ENCODE measurements at places on chromosomes 1 and 21.

GRCh38 chr1:228900886-228901392 is 165.7 kb downstream of the RHOU start:
- DNase-seq, result no peak

GRCh38 chr1:50454911-50455310 is 31.7 kb upstream of the DMRTA2 start:
- no peak for DNase-seq

DNA sequence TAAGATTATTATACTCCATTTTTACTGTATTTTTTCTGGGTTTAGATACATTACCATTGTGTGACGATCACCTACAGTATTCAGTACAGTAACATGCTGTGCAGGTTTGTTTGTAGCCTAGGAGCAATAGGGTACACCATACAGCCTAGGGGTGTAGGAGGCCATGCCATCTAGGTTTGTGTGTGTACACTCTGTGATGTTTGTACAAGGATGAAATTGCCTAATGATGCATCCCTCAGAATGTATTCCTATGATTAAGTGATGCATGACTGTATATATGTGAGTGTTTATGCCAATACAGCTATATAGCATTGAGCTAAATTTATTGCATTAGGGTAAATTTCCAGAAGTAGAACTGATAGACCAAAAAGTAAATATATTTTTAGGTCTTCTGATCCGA is 23.3 kb downstream of the TUFT1 start:
- DNase-seq, result no peak

DNA sequence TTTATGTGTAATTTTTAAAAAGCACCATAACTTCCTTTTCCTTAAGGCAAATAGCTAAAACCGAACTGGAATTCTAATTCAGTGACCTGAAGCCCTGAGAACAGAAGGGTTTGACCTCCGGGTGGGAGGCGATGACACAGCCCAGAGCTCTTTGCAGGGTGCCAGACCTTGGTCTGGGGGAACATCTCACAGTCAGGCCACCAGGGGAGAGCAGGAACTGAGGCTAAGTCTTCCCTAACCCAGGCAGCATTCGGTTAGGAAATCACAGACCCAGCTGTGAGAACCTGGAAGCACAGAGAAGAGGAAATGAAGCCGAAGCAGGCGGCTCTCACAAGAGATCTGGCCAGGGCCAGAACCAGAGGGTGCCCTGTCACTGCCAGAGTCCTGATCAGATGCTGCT is 444.8 kb downstream of the TTLL7 start:
- DNase-seq, result no peak

GRCh38 chr1:152786077-152786476 is at the start of gene LCE1E:
Gene LCE1E (plus strand): TSS chr1:152786257. CDS start chr1:152787300, 1,043 bp downstream.
- peak; percentile 6 for DNase-seq

DNA sequence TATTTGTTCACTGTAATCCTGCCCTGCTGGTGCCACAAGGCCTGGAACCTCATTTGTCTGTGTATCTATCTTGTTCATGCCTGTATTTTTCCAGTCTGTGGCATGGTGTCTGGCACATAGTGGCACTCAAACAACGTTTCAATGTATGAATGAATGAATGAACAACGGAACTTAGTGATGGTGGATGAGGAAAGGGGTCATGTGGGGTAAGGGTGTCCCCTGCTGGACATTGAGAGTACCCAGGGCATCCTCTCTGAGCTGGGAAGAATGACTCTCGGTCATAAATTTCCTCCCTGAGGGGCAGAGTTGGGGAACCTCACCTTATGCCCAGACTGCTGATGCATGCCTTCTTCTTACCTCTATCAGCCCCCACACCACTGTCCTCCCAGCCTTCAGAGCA is 18.9 kb upstream of the ZNF683 start:
- DNase-seq, result no peak

DNA sequence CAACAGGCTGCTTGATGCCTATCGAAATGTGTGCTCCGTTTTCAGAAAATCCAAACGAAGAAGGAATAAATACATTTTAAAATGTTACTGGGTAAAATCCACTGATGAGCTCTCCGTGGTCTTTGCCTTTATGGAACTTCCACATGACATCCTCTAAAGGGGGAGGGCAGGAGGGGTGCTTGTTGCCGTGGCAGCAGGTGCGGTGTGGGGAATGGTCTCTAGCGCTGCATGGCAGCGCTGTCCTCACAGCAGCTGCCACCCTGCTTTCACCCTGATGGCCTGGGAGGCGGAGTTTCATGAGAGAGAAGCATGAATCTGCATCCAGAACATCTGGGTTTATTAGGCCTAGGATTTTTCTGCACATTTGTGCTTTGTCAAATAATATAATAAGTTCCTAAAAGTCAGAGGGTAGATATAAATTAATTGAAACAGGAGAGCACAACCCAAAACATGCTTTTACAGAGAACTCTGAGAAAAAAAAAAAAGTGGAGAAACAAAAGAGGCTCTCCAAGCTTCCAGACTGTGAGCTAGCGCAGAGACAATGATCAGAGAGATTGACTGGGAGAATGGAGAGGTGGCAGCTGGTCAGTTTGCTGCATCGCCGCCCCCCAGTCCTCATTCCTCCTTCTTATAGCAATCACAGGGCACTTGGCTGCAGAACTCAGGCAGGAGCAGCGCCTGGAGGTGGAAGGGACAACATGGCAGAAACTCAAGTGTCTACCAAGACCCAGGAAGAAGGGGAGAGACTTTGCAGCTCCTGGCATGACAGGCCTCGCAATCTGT is 228.6 kb downstream of the DSCAM start:
- no peak for DNase-seq

DNA sequence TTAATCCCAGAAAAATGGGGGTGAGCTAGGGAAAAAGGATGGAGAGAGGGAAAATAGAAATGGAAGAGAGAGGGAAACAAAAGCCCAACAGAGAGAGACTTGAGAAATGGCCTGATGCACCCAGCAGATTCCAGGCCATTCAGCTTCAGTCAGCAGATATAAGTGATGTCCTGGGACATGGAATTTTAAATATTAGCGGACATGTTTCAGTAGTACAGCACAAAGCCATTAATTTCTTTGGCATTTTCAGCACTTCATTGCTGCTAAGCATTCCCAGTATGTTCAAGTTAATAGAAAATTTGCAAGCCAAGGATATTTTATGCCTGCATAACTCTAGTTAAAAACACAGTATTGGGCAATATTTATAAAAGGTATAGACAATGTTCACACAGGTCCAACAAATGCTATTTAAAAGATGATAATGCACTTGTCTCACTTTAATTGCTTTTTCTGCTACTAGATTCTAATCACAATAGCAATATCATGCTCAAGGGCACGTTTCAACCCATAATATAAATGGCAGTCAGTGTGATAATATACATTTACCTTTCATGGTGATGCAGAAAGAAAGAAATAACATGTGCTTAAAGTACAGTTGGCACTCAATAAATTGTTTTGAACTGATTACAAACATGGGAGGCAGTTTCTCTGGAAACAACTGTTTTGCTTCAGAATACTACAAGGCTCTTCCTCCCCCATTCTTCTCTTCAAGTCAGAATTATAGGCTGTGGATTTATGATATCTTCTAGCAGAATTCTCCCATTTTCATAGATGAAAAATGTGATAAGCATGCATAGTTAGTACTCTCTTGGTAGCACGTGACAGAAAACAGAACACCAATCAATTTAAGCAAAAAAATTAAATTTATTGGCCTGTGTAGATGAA is 108.1 kb upstream of the MAGI3 start:
- DNase-seq, result no peak

GRCh38 chr1:64594446-64594845 is 124.5 kb downstream of the CACHD1 start:
- DNase-seq, result no peak

Measured in LoVo (cell line).